Prostate gland (tissue), 2 donors: ENCODE measurements at places on chromosomes 2 and 18. TPM values are rescaled to one million over a fixed set of nuclear protein-coding genes. Genes with fewer than 3 reads are reported as not detected.

GRCh38 chr2:134413430-134413829 lies 159.6 kb downstream of the MGAT5 start:
- DNase-seq, result no peak

The TUBA4A gene
- 43.5 TPM for total RNA-seq

DNA sequence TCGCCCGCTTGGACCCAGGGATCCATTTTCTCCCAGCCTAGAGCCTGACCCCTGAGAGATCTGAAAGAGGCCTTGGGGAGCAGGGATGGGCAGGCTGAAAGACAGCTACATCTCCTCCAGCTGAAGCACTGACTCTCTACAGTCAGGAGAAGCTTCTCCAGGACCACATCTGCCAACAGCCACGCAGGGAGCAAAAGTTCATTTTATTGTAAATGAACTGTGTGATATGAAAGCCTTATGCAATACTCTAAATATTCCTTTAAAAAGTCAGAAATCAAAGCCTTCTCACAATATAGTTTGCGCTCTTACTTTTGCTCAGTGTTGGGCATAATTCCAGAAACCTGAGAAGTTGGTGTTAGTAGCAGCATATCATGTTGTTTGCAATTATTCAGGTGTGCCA lies 428.9 kb upstream of the RAB6C start:
- no peak for DNase-seq

GRCh38 chr2:69680001-69680675 lies 36.6 kb upstream of the AAK1 start:
- DNase-seq, result no peak

- DNase-seq, result no peak
Measured at GRCh38 chr2:219545943-219546352, 2.1 kb downstream of the TMEM198 start.

The KCNG2 gene
- not detected for total RNA-seq

The FEV gene
- 25.9 TPM for total RNA-seq

- no peak for DNase-seq
Measured at GRCh38 chr2:162908567-162908966, 70.0 kb upstream of the KCNH7 start.

GRCh38 chr18:2968606-2969005 lies 44.3 kb downstream of the LPIN2 start:
- DNase-seq, result no peak

- DNase-seq, result no peak
Measured at GRCh38 chr2:8435608-8436007, 246.2 kb upstream of the ID2 start.

DNA sequence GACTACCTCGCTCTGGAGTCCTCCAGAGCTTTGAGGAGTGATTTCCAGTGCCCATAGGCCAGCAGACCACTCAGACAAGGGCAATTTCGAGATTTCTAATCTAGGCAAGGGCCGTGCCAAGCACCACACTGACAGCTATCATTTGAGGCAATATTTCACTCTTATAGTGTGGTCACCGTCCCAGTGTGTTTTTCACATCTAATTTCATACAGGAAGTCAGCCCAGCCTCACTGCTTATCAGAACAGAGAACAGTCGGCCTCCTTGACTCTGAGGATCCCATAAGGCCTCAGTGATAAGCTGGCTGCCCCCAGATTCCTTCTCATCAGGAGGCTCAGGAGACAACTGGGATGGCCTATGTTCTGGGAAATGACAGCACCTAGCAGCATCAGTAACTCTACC lies 581 bp downstream of the CAPN14 start:
- no peak for DNase-seq

The GALM gene
- 5.6 TPM for total RNA-seq

- no peak for DNase-seq
Measured at GRCh38 chr2:228613133-228613850, 431.8 kb upstream of the SPHKAP start.

DNA sequence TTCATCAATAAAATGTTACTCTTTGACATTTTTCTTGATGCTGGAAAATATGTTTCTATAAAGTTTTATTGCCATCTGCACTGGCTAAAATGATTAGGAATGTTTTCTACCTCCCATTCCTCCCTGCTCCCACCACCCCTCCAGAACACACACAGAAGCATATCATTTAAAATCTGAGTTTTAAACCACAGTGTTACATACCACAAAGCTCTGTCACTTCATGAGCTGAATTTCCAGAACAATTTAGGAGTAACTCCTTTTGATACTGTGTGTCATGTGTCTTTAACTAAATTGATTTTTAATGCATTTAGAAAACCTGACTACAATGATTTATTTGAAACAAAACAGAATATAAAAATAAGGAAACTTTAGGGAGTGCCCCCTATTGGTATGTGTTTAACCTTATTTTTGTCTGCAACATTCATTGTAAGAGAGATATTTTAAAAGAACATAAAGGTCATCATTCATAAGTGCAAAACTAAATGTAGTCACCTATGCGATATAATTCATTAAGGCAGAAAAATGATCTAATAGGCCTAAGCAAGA lies 52.0 kb downstream of the FEZ2 start:
- no peak for DNase-seq

GRCh38 chr2:73862987-73863386 lies 29.8 kb upstream of the ACTG2 start:
- DNase-seq, result peak; percentile 55

The RIT2 gene
- total RNA-seq, result not detected

DNA sequence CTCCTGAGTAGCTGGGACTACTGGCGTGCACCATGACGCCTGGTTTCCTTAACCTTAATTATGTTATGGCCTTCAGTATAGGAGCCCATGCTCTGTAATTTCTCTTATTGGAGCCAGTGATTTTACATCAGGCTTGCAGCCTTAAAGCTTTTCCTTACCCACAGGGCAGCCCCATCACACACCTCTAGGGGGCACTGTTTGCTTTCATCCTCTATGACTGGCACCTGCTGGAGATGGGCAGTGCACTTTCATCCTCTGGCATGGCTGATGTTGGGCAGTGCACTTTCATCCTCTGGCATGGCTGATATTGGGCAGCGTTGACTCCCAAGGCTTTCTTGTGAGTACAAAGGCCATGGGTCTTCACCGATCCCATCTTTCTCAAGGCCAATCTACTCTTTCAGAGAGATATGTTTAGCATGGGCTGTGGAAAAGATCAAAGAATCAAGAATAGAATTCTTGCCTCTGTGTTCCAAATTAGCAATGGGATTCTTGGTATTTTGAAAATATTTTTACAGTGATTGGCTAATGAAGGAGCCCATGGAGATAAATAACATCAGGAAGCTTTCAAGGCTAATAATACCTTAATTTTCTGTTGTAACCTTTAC lies 80.7 kb upstream of the MEX3C start:
- DNase-seq, result no peak

DNA sequence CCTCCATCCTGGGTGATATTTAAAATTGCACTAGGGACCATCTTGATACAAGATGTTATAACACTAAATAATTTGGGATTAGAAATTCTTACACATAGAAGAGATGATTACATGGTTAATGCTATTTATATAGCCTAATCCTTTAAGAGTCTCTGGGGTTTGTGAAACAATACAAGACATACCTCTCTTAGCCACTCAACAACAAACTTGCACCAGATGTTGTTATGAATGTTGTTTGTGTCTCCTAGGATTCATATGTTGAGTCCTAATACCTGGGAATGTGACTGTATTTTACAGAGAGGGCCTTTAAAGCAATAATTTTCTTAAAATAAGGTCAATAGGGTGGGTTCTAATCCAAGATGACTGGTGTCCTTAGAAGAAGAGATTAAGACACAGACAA lies 678.3 kb downstream of the NYAP2 start:
- no peak for DNase-seq

The SLC16A14 gene
- total RNA-seq, result 14.7 TPM

The GPBAR1 gene
- total RNA-seq, result 0.91 TPM

GRCh38 chr2:26672112-26672817 lies 20.3 kb upstream of the KCNK3 start:
- DNase-seq, result no peak

The SULT1C2 gene
- total RNA-seq, result not detected

DNA sequence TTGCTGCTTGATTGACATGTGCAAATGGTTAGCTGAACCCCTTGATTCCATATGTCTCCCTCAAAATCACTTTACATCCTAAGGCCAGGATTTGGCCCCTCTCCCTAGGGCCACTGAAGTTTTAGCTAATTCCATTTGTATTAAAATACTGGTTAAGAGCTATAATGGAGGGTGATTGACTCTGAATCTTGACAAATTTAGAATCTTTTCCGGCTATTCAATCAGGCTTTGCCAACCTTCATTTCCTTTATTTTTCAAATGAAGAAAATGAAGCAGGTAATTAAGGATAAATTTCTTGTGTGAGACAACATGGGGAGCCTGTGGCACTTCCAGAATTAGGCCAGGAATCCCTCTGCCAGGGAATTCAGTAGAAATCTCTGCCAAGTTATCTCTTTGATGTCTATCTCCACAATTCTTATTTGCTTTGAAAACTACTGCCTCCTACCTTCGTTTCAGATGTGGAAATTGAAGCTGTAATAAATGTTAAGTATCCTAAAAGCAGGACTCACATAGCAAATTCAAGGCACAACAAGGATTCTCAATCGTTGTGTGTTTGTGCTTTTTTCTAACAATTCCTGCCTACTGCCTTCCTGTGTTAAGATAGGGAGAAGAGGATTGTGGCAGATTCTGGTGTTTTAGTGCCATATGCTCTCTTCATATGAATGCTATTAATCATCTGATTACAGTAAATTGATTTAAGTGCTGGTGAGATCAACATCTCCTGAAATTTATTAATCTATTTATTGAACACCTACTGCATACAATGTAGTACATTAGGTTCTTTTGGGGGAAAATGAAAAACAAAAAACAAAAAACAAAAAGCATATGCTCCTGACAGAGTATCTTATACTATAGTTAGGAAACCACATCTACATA lies 47.8 kb upstream of the MAP4K3 start:
- DNase-seq, result no peak

DNA sequence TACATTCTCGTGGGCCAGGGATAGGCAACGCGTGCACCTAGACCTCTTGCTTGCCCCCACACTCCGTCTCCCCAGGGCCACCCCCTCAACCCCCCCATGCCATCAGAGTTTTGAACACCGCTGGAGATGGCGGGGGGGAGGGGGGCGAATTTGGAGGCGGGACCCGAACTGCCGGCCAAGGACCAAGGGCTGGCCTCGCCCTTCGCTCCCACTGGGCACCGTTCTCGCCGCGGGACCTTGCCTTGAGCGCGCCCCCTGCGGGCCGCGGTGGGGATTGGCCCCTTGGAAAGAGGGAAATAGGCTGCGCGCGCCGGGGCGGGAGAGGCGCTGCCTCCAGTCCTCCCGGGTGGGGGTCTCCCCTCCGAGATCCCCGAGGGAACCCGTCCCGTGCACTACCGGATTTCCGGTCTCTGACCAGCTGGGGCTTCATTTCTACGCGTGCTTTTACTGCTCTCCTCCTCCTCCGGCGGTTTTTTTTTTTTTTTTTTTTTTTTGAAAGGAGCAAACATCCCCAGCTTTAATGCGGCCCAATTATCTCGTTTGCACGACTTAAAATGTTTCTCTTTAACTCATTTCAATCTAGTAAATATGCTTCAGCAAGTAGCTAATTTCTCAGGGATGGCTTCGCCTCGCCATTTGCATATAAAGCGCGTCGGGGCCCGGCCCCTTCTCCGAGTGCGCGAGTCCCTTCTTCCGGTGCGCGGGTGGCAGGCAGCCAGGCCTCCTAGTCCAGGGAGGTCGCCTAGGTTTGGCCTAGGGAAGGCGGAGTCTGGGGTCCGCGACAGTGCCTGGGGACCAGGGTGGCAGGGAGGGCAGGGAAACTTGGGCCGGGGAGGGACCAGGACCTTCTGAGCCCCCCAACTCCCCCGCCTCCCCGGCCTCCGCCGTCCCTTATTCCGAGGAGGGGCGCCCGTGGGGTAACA lies 10.0 kb upstream of the GBX2 start:
- no peak for DNase-seq

DNA sequence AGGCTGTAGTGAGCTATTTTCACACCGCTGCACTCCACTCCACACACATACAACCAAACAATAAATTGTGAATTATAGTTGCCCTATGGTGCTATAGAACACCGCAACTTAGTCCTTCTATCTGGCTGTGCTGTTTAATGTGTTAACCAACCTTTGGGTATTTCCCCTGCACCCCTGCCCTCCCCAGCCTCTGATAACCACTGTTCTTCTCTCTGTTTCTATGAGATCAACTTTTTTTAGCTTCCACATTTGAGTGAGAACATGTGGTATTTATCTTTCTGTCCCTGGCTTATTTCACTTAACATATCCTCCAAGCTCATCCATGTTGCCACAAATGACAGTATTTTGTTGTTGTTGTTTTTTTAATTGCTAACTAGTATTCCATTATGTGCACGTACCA lies 32.5 kb downstream of the TET3 start:
- no peak for DNase-seq

- DNase-seq, result no peak
Measured at GRCh38 chr2:96072746-96073145, 38.0 kb upstream of the GPAT2 start.

The SFTPB gene
- 0.59 TPM for total RNA-seq

The LBX2 gene
- total RNA-seq, result not detected

DNA sequence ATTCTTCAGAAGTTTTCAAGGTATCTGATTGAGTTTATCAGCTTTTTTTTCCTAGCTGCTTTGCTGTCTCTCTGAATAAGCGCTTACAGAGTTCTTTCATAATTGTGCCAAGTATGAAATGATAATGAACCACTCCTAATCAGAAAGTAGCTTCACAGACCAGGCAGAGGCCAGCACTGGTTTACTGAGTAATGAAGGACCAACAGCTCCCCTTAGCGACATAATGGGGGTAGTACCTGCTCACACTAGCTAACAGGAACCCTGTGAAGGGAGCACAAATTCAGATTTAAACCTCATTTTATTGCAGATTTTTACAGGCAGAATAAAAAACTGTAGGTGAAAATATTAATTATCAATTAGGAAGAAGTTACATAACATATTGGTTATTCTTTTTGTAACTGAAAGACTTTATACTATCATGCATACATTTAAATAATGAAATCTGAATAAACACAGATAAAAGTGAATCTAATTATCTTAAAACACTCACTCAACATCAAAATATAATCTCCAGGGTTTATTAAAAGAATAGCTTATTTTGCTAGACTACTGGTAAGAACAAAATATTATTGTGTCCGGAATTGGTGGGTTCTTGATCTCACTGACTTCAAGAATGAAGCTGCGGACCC lies 53.7 kb upstream of the LRRC30 start:
- DNase-seq, result peak; percentile 47

DNA sequence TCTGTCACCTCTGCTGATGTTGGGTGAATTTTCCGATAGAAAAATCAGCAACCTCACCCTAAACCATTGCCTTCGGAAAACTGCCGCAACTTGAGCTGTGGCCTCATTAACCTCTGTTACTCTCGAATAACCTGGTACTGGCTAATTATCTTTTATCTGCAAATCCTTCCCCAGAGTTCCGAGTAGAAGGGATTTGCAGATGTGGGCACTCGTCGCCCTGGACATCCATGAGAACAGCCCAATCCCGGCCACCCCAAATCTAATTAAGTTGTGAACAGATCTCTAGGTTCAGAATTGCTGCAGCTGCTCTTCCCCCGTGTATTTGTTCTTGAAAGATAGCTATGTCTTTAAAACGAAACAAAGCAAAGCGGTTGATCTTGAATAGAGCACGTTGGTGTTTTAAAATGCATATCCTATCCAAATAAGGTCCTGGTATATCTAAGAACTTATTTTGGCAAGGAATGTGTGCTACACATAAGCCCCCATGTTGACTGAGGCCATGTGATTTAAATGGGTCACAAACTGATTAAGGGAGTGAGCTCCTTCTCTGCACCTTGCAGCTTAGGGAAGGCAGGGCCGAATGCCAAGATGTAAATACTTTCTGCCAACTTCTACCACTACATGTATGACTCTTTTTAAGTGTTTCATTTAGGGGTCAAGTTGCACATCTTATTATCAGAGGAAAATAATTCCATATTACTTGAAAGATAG lies 88.2 kb downstream of the MTCL1 start:
- no peak for DNase-seq

GRCh38 chr2:68771211-68771751 lies 36.7 kb downstream of the ARHGAP25 start:
- no peak for DNase-seq
